ENCODE measurements at places on chromosomes 7 and 10.

- DNase-seq: peak; percentile 98
Measured at GRCh38 chr10:15088428-15089261, at the start of gene ACBD7. TSS of gene ACBD7 (minus strand) at chr10:15088776. CDS start at chr10:15088728, 48 bp downstream.

DNA sequence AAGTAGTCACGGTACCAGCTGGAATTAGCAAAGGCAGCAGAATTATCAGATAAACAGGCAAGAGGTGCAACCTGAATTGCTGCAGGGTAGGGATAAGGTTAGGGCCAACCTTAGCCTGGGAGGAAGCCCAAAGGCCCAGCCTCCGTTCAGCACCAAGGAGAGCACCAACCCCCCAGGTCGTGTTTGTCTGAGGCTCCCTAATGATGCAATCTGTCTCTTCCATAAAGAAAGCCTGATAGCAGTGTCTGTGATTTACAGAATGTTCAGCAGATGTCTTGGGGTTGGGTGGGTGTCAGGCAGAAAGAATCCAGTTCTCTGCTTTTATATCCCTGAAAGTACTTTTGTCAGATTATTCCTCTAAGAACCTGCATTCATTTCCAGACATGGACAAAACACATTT is 328.4 kb upstream of the AOAH start:
- DNase-seq: peak; percentile 36

DNA sequence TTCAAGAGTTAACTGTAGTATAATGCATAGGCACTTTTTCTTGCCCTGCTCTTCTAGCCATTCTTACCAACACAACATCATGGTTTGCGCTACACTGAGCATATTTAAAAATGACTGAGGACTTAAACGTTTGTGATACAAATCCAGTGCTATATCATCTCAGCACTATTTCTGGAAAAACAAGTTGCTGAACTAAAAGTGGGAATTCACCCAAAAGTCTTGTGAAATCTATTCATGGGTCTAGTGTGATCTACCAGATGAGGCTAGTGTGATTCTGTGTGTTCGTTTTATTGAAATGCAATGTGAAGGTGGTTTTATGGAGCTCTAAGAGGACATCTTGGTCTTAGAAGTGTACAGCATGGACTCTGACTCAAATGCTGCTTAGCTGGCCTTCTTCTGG is 584.6 kb upstream of the POM121L12 start:
- no peak for DNase-seq

DNA sequence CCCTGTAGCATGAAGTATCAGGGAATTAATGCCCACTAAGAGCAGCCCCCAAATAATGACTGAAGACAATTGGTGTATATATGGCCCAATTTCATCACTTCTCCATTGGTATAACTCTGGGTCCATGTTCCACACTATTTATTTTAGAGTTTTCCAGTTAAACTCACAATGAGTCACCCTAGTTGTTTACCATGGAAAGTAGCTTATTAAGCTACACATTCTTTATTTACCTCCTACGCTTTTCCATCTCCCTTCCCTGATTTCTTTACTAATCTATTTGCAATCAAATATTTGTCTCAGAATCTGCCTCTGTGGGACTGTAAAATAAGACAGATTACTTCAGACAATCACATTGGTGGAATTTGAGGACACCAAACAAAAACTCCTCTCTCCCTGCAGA is 655.6 kb downstream of the SORCS1 start:
- DNase-seq: no peak

DNA sequence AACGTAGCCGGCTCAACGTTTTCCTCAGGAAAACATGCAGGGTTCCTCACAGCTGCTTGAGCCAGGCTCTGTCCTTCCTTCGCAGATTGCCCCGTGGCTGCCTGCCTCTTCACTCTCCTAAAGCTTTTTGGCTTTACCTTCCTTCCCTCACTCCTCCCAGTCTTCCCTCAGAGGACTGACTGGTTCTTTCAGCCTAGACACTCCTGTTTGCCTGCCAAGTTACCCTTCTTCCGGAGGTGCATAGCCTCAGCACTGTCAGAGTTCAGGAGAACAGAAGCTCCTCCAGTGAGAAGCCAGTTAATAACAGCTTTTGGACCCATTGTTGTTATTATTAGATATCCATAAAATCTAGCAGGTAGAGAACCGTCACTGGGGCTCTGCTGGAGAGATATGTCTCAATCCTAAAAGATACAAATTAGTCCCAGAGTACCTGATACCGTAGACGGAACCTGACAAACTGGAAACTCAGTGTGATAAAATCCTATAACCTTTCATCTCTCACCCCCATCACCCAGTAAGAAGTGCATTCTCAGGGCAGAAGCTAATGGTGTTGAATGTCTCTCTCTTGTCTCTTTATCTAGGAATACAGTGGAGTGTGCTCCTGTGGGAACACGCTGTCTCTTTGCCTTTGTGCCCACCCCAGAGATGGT is 79.6 kb downstream of the SND1 start:
- no peak for DNase-seq

DNA sequence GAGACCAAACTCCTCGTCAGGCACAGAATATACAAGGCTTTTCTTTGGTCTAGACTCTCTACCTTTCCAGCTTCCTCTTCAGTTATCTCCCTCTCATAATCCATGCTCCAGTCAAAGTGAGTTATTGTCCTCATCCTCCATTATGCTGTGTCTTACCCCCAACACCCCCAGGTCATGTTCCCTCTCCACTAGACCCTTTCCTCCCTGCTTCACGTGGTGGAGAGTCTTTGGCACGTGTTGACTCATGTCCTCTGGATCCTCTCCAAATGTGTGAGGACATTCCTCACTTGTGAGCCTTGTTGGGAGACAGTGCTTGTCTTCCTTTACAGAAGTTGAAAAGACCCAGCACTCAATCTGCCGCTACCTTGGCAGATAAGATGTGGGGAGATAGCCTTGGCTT is 36.0 kb upstream of the DLD start:
- no peak for DNase-seq

GRCh38 chr7:148773334-148773733 is 74.6 kb downstream of the CUL1 start:
- no peak for DNase-seq

DNA sequence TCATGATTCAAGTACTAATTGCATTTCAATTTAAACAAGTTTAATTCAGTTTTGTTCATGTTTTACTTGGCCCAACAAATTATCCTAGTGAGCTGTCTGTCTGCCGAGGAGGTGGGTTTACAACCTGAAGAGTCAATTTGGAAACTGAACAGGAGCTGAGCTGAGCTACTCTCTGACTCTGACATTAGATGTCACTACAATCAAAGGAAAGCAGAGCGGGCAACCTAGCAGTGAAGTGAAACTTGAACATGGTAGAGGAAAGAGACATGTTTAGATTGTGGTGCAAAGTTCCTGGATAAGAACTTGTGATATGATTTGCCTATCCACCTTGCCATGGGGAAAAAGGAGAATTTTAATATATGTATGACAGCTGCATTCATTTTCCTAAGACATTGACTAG is 9.6 kb upstream of the AGR3 start:
- peak; percentile 82 for DNase-seq

DNA sequence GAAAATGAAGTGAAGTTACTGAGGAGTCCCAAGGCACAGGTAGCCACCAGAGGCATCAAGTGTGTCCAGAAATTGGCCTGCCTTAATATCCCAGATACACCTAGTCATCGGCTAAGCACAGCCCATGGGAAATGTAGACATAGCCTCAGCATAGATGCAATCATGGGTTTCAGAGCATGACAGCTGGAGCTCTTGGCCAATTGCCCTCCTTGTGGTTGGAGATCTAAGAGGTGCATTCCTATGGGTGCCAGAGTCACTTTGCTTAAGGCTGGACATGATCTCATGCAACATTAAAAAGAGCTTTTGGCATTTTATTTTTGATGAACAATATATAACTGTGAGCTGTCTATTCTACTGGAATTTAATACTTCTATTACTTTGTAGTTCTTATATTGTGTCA is 758.0 kb upstream of the LRRTM3 start:
- DNase-seq: peak; percentile 55

DNA sequence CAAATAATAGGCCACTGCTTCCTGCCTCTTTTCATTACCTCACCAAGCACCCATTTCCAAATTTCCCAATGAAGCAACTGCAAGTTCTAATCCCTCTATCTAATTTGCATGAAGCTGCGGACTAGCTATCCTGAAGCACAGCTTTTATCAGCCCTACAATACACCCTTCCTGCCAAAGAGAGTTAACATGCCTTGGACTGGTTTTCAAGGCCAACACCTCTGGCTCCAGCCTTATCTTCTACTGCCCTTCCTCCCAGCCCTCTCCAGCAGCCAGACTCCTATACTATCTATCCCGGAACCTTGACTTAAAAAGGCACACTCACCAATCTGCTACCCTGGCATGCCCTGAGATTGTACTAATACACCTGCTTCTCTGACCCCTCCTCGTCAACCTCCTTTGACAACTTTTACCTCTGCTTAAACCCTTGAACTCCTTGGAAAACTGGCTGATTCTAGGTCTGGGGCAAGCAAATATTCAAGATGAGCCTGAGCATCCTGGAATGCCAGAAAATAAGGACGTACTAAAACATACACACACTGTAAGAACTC is 73.4 kb downstream of the SGMS1 start:
- no peak for DNase-seq

DNA sequence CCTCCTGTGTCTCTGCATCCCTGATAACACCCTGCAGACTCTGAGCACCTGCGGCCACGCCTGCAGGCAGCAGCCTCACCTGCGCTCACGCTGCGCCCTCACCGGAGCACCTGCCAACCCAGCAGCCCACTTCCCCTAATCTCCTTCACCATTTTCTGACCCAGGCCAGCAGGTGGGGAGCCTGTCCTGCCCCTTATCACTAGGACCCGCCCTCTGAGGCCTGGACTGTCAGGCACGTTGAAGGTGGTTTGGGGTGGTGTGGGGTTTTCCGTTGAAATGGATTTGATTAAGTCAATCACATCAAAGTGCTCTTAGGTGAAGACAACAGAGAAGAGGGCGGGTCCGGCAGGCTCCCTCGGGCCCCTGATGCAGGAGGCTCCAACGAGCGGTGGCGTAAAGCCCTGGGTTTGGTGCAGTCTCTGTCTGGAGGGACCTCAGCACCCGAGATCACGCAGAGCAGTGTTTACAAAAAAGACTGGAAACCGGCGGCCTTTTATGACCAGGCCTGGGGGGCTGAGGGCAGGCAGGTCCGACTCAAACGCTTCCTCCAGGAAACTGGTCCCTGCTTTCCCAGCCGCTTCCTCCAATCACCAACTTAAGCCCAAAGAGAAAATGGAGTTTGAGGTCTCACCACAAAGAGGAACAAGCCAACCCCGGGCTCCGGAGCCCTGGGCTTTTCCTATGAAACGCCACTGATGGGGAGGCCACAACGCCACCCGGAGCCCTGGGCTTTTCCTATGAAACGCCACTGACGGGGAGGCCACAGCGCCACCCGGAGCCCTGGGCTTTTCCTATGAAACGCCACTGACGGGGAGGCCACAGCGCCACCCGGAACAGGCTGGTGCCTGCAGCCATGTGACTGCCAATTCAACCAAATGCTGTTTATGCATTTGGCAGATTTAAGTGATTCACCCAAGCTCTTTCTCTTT is 45.5 kb downstream of the DPYSL4 start:
- no peak for DNase-seq

- no peak for DNase-seq
Measured at GRCh38 chr7:27410812-27411544, 168.4 kb downstream of the EVX1 start.

DNA sequence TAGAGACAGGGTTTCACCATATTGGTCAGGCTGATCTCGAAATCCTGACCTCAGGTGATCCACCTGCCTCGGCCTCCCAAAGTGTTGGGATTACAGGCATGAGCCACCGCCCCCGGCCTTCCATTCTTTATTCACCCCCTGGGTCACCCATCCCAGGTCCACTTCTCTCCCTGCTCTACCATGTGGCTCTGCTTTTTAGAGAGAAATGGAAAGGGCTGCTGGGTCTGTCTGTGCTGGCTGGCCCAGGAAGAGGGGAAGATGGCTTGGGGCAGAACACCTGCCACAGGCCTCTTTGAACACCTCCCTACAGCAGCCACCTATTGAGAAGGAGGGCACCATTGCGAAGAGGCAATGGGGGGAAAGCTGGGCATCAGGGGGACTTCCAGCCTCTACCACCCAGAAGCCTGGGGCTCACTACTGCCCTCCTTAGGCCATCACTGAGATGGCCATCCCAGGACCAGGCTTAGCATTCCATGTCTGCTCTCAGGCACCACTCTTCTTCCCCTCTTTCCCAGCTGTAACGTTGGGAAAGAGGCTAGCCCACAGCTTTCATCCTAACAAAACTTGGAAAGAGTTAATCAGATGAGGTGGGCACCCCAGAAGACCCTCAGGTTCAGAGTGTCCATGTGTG is 256.3 kb downstream of the GRID1 start:
- DNase-seq: no peak

GRCh38 chr7:157009170-157009777 is 1.2 kb downstream of the MNX1 start:
- peak; percentile 92 for DNase-seq

Data from DMS53 (cell line).